ENCODE measurements at places on chromosomes 1 and 21. TPM values are rescaled to one million over a fixed set of nuclear protein-coding genes. Genes with fewer than 3 reads are reported as not detected.

- no peak for DNase-seq
Measured at GRCh38 chr1:38293567-38293966, 247.0 kb upstream of the POU3F1 start.

DNA sequence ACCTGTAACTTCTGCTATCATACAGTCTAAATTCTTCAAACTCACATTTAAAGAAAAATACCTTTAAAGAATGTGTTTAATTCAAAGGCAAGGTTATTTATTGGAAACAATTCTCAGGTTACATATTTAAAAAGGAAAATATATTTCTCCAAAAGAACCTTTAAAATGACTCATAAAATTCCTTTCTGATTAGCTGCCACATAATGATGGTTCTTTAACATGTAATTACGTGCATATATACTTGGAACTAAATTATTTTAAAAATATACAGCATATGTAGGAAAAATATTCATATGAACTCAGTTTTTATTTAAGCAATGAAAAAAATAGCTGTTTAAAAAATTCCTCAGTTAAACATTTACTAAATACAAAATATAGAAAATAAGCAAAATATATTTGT is 173.6 kb downstream of the COP1 start:
- no peak for DNase-seq

Gene CLCA2
- not detected for total RNA-seq

Gene OR2T2
- not detected for total RNA-seq

GRCh38 chr21:36703626-36704280 is 4.8 kb downstream of the SIM2 start:
- DNase-seq, result no peak
